ENCODE measurements at places on chromosomes 13 and 19.

DNA sequence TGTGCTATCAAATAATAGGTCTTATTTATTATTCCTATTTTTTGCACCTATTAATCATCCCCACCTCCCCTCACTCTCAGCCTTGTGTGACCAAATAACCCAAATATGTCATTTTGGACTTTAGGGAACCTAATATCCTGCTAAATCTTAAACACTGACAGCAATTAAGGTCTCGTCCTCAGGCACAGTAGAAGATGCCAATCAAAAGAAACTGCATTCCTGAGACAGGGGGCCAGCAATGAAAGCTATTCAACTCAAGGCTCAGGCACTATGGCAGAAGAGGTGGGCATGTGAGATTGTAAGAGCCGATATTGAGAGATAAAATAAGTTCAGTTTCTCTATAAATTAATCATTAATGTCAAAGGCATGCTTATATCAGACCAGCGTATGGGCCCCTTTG, 1437.7 kb upstream of the PCDH9 start:
- DNase-seq: no peak

DNA sequence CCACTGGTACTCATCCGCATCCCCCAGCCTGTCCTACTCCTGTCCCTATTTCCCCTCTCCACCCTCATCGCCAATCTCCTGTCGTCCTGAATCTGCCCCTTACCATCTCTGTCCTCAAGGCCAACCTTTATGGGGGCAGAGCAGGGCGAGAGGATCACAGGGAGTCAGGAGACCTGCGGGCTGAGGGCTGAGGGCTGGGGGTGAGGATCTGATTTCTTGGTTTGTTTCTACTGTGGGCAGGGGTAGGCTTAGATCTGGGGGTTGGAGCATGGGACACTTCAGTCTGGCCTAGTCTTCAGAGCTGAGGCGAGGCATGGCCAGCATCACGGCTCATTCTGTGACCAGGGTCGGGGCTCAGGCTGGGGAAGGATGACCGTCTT, 16.5 kb upstream of the ERCC1 start:
- DNase-seq: no peak

DNA sequence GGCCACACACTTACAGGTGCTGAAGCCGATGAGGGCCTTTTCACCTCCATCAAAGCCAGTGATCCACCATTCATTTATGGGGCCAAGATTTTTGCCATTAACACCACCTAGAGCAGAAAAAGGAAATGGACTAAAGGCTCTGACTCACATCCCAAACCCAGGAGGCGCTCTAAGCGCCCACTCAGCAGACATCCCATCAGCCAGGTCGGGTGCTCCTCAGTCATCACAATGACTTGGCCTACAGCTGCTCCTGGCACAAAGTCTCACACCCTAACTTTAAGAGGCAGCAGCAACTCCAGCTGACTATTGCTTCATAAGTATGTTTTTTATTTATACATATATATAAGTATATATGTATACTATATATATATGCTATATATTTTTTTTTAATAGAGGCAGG, 36.1 kb upstream of the EIF3G start:
- DNase-seq: no peak

DNA sequence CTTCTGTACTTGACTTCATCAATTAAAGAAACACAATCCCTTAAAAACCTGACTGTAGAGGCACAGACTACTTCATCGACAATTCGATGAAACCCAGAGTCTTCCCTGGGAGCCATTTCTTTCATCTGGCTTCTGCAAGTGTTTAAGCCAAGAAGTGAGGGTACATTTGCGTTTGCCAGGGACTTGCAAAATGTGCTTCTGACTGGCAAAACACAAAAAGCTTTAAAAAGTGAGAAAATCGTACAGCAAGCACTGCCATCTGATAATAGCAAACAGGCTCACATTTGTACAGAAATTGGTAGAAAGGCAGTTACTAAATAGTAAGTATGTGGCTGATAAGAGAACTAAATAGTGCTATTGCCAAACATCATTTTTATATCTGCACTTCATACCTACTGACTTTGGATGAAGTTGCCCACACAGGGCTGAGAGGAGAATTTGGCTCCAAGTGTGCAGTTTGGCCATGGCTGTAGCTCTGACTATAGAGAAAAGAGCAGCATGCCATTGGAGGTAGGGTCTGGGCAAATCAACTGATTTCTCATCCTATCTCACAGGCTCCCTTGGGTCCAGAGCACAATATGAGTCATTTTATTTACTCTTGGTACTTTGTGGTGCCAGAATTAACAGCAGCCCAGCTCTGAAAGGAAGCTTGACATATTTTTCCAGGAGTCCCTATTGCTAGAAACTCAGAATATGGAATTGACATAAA, 358.1 kb downstream of the OXGR1 start:
- no peak for DNase-seq

- DNase-seq: no peak
Measured at GRCh38 chr13:113754691-113755090, 4.3 kb upstream of the TMEM255B start.

DNA sequence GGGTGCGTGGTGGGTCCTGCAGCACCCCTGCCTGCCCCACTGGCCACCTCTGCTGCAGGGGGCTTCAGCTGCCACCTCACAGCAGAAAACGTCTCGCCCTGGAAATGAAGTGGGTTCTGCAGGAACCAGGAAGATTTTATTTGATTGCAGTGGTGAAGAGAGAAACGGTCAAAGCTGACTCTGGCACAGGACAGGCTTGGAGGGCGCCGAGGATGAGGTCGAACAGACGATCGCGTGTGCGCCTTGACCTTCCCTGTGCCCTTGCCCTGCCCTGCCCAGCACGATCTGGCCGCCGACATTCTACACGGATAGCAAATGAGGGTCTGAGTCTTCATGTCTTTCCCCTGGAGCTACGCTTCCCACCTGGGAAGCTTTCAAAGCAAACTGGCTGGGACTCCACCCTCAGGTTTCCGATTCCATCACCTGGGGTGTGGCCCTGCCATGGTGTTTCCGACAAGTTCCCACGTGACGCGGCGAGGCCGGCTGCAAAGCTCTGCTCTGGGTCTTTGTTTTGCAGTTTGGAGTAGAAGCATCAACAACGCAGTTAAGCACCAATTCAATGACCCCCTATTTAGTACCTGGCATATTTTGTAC, 50.3 kb upstream of the TUBGCP3 start:
- no peak for DNase-seq

- no peak for DNase-seq
Measured at GRCh38 chr19:33785795-33786194, 10.9 kb upstream of the KCTD15 start.

GRCh38 chr19:7778081-7778480, 15.0 kb downstream of the CLEC4M start:
- no peak for DNase-seq

DNA sequence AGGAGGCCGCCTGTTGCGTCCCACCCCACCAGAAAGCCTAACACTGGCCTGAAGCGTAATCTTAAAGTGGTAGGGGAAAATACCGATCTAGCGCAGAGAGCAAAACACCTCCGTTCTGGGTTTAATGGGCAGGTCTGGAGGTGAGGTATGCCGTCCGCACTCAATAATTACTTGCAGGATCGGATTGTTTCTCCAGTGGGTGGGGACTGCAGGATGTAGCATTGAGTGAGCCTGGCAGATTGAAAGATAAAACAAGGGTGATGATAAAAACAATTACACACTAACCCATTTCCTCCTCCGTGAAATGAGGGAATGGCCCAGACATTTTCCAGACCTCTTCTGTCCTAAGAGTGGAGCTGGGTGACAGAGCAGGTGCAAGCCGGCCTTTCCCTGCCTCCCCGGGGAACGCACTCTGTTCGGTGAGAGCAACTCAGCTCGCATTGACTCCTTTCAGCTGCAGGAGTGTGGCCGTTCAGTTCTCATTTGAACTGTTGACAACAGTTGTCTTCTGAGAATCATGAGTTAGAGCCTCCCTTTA, 110.2 kb upstream of the DOCK9 start:
- no peak for DNase-seq

- peak; percentile 60 for DNase-seq
Measured at GRCh38 chr13:30241532-30241931, 65.8 kb downstream of the KATNAL1 start.

Measured in GM12864 (cell line).